ENCODE measurements at places on chromosomes 2 and 18. TPM values are rescaled to one million over a fixed set of nuclear protein-coding genes. Genes with fewer than 3 reads are reported as not detected.

DNA sequence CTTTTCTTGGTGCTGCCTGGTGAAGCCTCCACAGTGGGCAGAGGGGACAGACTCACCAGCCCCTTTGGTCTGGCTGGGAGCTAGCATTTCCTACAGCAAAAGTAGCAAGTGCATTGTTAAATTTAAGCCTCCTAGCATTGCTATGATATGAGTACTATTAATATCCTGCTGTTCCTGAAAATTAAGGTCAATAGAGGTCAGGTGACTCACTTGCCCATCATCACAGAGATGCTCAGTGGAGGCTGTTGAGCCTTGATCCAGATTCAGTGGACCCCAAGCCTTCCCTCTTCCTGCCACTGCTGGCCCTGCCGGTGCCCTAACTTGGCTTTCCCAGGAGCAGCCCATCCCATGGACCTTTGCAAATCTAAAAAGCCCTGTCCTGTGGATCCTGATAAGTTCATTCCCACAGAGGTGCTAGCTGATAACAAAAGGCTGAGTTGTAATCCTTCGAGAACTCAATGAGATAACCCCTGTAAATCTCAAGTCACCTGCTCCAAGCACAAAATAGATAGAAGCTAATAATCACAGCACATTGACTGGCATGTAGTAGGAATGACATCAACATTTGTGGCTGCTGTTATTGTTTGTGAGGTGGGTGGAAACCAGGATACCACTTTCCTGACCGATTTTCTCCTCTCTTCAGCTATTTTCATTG is 84.4 kb downstream of the THNSL2 start:
- DNase-seq = no peak

Gene PLGLB1
- 5.6 TPM for total RNA-seq

Gene POTEI
- 0.14 TPM for total RNA-seq

- DNase-seq = no peak
Measured at GRCh38 chr2:186648130-186648529, 45.7 kb upstream of the FAM171B start.

- DNase-seq = no peak
Measured at GRCh38 chr2:119756837-119757236, 2.9 kb upstream of the PTPN4 start.

- DNase-seq = no peak
Measured at GRCh38 chr2:28319118-28320008, 73.3 kb upstream of the FOSL2 start.

Gene DSC2
- 78.3 TPM for total RNA-seq

Gene CHRNA1
- 2.6 TPM for total RNA-seq

DNA sequence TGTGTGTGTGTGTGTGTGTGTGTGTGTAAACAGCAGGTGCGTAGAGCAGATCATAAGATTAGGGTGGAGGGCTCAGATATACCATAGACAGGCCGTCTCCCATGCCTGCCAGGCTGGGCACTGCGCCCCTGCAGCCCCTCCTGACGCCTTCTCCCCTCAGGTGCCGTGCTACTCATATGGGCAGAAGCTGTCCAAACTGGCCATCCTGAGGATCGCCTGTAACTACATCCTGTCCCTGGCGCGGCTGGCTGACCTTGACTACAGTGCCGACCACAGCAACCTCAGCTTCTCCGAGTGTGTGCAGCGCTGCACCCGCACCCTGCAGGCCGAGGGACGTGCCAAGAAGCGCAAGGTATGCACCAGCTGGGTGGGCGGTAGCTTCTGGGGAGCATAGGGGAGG is 10.0 kb downstream of the ATOH8 start:
- no peak for DNase-seq

DNA sequence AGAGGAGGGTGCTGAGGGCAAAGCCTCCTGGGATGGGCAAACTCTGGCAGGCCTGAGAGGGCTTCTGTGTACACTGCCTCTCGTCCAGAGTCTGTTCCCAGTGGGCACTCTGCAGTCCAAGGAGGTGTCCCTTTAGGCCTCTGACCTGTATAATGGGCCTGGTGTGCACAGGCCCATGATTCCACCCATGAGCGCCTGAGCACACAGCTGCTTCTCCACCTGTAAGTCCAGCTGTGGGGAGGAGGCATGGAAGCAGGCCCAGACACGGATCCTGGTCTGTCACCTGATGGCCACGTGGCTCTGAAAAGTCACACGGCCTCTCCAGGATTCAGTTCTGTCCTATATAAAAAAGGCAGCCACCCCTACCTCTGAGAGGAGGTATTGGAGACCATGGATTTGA is 57.0 kb downstream of the PARD6G start:
- no peak for DNase-seq

DNA sequence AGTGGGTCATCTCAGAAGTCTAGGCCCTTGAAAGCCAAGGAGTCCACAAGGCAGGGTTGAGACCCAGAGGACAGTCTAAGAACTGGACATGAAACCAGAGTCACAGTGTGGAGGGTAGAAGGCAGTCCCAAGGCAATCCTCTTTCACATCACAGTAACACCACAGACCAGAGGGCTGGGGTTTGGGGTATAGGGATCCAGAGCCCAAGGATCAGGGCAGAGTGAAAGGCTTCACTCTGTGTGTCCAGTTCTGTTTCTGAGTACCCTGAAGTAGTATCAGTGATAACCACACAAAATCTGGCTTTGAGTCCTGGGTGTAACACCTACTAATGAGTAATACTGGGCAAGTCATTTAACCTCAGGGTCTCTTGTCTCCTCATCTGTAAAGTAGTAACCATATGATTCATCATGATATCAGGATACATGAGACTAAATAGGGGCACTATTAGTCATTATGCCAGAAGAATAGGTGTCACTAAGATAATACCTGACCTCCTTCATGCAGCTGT is 91.0 kb downstream of the ICA1L start:
- DNase-seq = no peak

DNA sequence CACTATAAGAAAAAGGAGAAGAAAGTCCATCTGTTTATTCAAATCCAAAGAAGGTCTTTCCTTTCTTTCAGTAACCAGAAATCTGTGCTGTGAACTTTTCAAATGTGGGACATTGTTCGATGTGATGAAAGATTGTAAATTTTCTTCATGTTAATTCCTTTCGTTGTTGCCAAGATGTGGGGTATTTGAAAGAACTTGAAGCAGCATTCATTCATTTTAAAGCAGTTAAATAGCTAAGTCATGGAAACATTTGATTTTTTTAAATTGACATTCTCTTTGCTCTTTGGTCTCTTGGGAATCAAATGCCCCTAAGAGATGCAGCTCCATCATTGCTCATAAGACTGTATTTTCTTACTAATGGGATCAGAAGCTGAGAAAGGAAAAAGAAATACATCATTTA is 93.7 kb upstream of the EHBP1 start:
- no peak for DNase-seq

DNA sequence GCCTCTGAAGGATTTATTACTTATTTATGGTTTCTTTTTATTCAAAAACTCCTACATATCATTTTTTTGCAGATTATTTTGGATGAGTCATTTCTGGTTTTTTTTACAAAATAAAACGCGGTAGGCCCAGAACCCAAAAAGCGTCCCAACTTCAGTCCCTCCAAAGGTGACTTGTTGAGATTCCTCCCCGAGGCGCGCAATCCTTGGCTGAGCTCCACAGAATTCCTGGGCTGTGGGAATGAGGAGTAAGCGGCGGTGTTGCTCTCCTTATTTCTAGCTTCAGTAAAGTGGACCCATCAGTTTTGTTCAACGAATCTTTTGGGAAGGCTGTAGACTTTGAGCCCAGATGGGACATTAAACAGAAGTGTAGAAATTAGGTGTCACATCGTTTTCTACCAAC is 67.0 kb upstream of the RMP24 start:
- no peak for DNase-seq

- DNase-seq = no peak
Measured at GRCh38 chr18:58569490-58569911, 59.4 kb downstream of the ALPK2 start.

- DNase-seq = no peak
Measured at GRCh38 chr2:241237047-241237446, 48.6 kb downstream of the ANO7 start.

Gene CLEC4F
- total RNA-seq = not detected

Gene CLIP4
- 8.3 TPM for total RNA-seq

Gene NFATC1
- 4.6 TPM for total RNA-seq

- no peak for DNase-seq
Measured at GRCh38 chr2:207499114-207499513, 30.6 kb upstream of the CREB1 start.

Gene TMEM169
- 0.76 TPM for total RNA-seq

Gene TWIST2
- 3.1 TPM for total RNA-seq

GRCh38 chr18:6934859-6935258 is 182.7 kb downstream of the LAMA1 start:
- no peak for DNase-seq

Gene RAMP1
- total RNA-seq = 4.9 TPM

Gene PPP1R1C
- total RNA-seq = 0.75 TPM

Gene VWA3B
- 2.7 TPM for total RNA-seq

- DNase-seq = no peak
Measured at GRCh38 chr18:76874642-76875389, 52.5 kb downstream of the ZNF236 start.

DNA sequence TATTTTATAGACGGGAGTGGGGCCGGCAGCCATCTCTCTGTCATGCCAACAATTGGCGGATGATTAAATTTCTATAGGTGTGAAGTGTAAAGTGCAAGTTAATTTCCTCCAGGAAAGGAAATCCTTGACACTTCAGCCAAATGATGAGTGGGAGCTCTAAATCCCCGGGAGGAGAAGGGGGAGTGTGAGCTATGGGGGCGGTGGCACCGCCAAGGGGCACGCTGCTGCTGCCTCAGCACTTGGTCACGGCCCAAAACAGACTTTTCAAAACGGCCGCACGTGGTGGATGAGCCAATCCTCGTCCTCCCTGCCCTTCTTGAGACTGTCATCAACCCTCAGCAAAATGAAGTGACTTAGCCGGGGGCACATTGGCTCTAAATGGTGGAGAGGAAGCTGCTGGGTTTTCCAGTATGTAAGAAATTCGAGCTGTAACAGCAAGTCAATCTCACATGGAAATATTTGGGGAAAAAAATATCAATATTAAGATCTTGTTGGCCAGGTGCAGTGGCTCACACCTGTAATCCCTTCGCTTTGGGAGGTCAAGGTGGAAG is 200.8 kb downstream of the TFCP2L1 start:
- DNase-seq = no peak

DNA sequence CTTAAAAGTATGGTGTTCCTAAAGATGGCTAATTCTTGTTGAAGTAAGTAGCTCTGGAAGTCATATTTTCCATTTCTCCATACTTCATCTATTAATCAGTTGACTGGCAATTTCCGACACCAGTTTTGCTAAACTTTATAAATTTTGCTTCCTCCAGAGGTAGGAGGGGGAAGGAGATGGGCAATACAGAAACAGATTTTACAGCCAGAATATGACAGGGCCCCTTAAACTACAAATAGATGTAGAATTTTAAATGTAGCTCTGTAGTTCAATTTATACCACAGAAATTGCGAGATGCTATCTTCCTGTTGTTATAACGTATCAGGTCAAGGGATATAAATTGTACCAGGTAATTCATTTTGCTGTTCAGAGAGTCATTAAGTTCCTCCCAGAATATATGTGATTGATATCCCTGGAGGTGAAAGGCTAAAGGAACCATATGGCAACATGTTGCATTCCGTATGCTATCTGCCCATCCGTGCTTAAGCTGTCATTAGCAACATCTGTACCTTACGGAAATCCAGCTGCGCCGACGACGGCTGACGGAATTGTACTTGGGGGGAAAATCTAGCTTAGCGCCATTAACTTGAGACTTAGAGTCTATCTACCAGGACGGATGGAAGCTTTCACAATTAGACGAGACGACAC is 8.4 kb upstream of the NR4A2 start:
- DNase-seq = no peak

DNA sequence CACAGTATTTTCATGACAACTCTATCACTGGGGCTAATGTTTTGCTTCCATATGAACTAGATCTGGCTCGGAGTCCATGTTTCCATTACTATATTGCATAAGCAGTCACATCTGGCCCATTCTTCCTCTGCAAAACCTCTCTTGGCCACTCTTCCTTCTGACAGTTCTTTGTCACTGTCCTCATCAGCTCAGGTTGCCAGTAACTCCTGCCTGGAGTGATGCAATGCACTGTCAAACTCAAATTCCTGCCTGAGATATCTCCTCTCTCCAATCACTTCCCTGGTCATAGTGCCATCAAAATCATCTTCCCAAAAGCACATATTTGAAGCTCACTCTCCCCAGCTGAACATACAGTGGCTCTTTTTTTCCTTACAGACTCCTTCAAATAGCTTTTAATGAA is 66.1 kb downstream of the COLEC12 start:
- no peak for DNase-seq
